Right lobe of liver (tissue), 6 donors: ENCODE measurements at places on chromosomes 5 and 9.

DNA sequence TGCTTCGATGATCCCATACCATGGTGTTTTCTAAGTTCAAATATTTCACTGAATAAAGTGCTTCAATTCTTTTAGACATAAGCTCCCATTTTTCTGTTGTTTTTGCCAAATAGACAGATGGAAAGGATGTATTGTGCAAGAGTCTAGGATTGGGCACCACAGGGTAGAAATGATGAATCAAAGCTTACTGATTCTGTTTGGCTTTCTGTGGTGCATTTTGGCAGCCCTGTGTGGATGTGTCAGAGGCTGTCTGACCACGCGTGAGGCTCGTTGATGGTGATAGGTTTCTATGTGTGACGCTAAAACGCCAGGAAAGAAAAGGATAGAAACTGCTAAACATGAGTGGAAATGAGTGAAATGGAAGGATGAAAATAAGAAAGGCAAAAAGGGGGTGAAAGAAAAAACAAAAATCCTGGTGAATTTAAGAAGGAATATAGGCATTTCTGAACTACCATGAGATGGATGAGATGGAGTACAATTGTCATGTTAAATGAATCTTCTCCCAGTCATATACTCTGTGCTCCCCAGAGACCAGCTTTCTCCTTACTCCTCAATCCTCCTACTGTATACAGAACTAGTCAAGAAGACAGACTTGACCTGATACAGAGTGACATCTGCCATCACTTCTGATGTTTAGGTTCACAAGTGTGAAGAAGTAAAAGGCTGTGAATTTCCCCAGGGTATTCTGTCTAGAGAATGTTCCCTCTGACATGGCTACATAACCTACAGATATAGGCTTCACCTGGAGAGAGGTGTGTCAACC is 54.4 kb downstream of the ANKH start:
- H3K4me1 ChIP-seq, result no peaks in the 10 kb centered on the region
- H3K27me3 ChIP-seq, result no peaks in the 10 kb centered on the region
- H3K4me3 ChIP-seq, result no peak overlapping the region

- no peaks in the 10 kb centered on the region for H3K27me3 ChIP-seq
- H3K4me1 ChIP-seq, result no peaks in the 10 kb centered on the region
- H3K27ac ChIP-seq, result no peak overlapping the region
These were observed 40.9 kb upstream of the SLC25A51 start for GRCh38 chr9:37944671-37945481.

DNA sequence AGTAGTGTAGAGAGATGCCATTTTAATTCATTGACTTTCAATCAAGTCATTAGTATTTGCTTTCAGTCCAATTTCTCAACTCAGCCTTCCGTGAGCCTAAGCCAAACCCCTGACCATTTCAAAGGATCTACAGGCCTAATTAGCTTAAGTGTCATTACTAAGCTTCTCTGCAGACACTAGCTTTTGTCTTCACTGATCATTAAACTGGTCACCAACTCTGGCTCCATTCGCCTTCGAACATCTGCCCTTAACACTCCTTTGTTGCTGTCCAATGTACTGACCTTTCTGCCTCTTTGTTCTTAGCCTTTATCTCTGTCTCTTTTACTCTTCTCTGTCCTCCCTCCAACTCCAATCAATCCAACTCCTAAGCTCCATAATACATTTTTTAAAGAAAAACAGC is 299.3 kb downstream of the DIRAS2 start:
- H3K27me3 ChIP-seq, result no peaks in the 10 kb centered on the region
- no peak overlapping the region for H3K27ac ChIP-seq
- no peak for DNase-seq
- no peaks in the 10 kb centered on the region for H3K4me1 ChIP-seq
- no peaks in the 10 kb centered on the region for H3K36me3 ChIP-seq
- H3K4me3 ChIP-seq, result no peak overlapping the region

DNA sequence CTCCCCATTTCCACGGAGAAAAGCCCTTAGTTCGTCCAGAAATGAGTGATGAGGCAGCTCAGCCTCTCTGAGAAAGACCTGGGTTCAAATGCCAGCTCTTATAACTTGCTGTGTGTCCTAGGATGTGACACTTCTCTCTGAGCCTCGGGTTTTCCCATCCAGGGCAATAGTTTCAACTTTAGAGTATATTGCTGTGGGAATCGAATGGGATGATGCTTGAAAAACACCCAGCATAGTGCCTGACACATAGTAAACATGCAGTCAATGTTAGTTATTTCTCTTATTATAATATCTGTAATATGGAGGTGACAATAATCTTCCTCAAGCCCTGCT is 430 bp upstream of the MAPKAP1 start:
- peaks cover 9% of the 10 kb centered on the region for H3K4me1 ChIP-seq
- DNase-seq, result no peak
- peak overlapping the region; percentile 100 for H3K4me3 ChIP-seq
- H3K27me3 ChIP-seq, result no peaks in the 10 kb centered on the region

DNA sequence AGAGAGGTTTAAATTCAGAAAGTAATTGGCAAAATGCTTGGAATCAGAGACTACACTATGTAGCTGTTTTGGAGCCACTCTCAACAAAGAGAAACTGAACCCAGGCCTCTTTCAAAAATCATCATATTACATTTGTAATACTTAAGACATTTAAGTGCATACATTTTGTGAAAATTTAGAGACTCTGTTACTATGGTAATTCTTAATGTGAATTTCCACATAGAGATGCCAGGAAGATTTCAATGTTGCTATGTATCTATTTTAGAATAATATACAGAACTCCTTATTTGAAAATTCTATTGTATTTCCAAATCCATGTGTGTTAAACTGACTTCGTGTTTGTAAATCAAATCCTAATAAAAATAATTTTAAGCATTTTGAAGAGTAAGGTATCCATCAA is 1260.9 kb upstream of the C9orf72 start:
- no peaks in the 10 kb centered on the region for H3K27me3 ChIP-seq
- H3K4me1 ChIP-seq, result no peaks in the 10 kb centered on the region
- no peak for DNase-seq
- H3K27ac ChIP-seq, result no peak overlapping the region

DNA sequence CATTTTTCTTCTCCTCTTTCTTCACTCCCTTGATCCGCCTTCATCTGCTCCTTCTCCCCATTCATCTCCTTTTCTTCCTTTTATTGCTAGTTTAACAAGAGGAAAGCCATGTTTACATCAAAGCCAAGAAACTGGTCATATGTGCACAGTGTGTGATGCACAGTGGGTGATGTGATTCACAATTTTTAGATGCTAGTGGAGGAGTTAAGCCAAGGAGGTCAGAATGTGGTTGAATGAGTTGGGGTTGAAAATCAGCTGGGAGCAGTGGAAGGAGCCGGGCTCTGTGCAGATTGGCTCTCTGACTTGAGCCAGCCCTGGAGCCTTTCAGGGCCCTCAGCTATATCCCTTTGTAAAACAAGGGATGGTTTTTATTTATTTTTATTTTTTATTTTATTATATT is 7.3 kb downstream of the ACER2 start:
- no peak overlapping the region for H3K27ac ChIP-seq
- no peaks in the 10 kb centered on the region for H3K27me3 ChIP-seq
- no peak overlapping the region for H3K4me3 ChIP-seq
- no peaks in the 10 kb centered on the region for H3K36me3 ChIP-seq

- H3K4me3 ChIP-seq, result no peak overlapping the region
- no peaks in the 10 kb centered on the region for H3K36me3 ChIP-seq
- H3K27ac ChIP-seq, result no peak overlapping the region
- H3K27me3 ChIP-seq, result no peaks in the 10 kb centered on the region
These were observed 159.4 kb upstream of the DAP start for GRCh38 chr5:10920400-10920799.

DNA sequence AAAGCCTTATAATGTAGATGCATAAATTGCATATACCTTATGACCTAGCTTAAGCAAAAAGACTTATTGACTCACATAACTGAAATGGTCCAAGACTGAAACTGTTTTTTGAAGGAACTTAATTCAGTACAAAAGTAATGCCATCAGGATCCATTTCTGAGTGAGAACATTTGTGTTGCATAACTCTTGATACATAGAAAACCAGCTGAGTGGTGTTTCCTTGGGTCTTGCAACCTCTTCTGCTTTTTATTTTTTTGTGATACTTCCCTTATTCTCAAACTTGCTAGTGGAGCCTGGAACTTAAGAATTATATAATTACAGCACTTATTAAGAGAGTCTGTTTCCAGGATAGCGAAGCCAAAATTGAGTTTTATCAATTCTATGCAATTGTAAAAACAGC is 272.0 kb downstream of the MAN2A1 start:
- no peak overlapping the region for H3K27ac ChIP-seq
- no peaks in the 10 kb centered on the region for H3K36me3 ChIP-seq
- H3K4me3 ChIP-seq, result no peak overlapping the region
- no peak for DNase-seq
- no peaks in the 10 kb centered on the region for H3K27me3 ChIP-seq
- H3K4me1 ChIP-seq, result no peaks in the 10 kb centered on the region

- peak overlapping the region; percentile 91 for H3K27ac ChIP-seq
- no peaks in the 10 kb centered on the region for H3K27me3 ChIP-seq
- no peaks in the 10 kb centered on the region for H3K36me3 ChIP-seq
- DNase-seq, result peak; percentile 67
- H3K4me3 ChIP-seq, result peak overlapping the region; percentile 73
These were observed 1.0 kb downstream of the ANKH start for GRCh38 chr5:14870337-14871213.

GRCh38 chr5:78496373-78496772 is 136.0 kb downstream of the SCAMP1 start:
- H3K4me1 ChIP-seq, result no peaks in the 10 kb centered on the region
- DNase-seq, result no peak
- no peaks in the 10 kb centered on the region for H3K36me3 ChIP-seq
- no peak overlapping the region for H3K4me3 ChIP-seq

DNA sequence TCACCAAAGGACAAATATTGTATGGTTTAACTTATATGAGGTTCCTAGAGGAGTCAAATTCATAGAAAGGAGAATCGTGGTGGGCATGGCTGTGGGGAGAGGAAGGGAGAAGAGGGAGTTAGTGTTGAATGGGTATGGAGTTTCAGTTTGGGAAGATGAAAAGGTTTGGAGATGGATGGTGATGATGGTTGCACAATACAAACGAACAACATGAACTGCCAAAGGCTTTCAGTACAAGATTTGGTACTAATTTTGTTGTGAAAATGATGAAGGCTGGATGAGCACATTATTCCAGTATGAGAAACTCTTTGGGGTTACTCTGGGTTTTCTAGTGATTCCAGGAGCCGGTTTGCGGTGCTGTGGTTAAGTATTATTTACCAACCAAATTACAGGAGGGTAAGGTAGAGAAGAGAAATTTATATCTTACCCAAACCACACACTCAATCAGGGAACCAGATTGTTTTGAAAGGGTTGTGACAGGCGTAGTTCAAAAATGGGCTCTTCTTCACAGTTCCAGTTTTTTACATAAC is 112.0 kb upstream of the TBC1D2 start:
- H3K27me3 ChIP-seq, result no peaks in the 10 kb centered on the region
- no peak overlapping the region for H3K27ac ChIP-seq
- DNase-seq, result no peak
- no peaks in the 10 kb centered on the region for H3K4me1 ChIP-seq

- no peak for DNase-seq
- H3K27ac ChIP-seq, result no peak overlapping the region
- H3K4me3 ChIP-seq, result no peak overlapping the region
- H3K36me3 ChIP-seq, result no peaks in the 10 kb centered on the region
These were observed 38.9 kb upstream of the STX17 start for GRCh38 chr9:99867536-99867935.

GRCh38 chr9:69213647-69214046 is 39.6 kb downstream of the TJP2 start:
- H3K36me3 ChIP-seq, result no peaks in the 10 kb centered on the region
- no peaks in the 10 kb centered on the region for H3K27me3 ChIP-seq
- no peak for DNase-seq
- H3K27ac ChIP-seq, result peak overlapping the region; percentile 76

DNA sequence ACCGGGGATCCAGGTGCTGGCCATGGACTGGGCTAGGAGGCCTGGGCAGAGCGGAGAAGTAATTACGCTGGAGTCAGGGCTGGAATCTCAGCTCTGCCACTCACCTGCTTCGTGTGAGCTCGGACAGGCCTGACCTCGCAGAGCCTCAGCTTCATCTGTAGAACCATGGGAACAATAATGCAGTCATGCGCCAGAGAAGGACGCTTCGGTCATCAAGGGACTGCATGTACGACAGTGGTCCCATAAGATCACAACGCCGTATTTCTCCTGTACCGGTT is 145.1 kb downstream of the GAPVD1 start:
- H3K4me1 ChIP-seq, result no peaks in the 10 kb centered on the region
- no peaks in the 10 kb centered on the region for H3K27me3 ChIP-seq
- H3K27ac ChIP-seq, result no peak overlapping the region

GRCh38 chr9:21862871-21863270 is 60.4 kb downstream of the MTAP start:
- no peaks in the 10 kb centered on the region for H3K4me1 ChIP-seq
- no peak overlapping the region for H3K27ac ChIP-seq
- no peaks in the 10 kb centered on the region for H3K27me3 ChIP-seq
- no peak for DNase-seq
- no peak overlapping the region for H3K4me3 ChIP-seq

DNA sequence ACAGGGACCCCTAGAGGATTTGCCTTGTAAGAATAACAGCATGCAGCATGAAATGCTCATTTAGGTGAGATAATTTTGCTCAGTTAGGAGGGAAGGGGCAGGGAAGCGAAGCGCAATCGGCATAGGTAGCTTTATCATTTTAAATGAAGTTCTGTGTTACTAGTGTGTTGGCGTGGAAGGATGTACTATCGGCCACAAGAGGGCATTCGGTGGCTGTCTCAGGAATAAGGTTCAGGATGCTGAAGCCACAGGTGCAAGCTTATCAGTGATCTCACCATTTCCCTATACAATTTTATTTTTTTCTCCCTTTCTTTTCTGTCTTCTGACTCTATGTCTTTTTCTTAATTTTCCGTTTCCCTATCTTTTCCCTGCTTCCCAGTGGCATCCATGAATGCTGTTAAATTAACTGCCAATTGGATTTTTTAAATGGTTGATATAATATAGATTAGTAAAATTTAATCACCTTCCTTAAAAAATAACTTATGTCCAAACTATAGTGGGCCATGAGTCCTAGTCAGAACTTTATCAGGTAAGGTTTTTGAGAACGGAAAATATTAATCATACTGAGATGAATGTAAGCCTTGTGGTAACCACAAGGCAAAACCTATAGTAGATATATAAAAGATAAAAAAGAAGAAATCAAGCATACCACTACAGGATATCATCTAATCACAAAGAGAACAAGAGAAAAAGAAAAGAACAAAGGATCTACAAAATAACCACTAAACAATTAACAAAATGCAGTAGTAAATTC is 1.2 kb upstream of the INSL6 start:
- no peaks in the 10 kb centered on the region for H3K27me3 ChIP-seq
- H3K27ac ChIP-seq, result no peak overlapping the region
- no peak overlapping the region for H3K4me3 ChIP-seq
